Activated CD4-positive, CD25-positive, alpha-beta regulatory T cell treated with anti-CD3 and anti-CD28 coated beads, Interleukin-2, amount 50 U/mL, for 24 hours (primary cell): ENCODE measurements at places on chromosomes 16 and 17.
A peak's percentile ranks its signal among the peaks of the same experiment; 100 is the strongest.

DNA sequence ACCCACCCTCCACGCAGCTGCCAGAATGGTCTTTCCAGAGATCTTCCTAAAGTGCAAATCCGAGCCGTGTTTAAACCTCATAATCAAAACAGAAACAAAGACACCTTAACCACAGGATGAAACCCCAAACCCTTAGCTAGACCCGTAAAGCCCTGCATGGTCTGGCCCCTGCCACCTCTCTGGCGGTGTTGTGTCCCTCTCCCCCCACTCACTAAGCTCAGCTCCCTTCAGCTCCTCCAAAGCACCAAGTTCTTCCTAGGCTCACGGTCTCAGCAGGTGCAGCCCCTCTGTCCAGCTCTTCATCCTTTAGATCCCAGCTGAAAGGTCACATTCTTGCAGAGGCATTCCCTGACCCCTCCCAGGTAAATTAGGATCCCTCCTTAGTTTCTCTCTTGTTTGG is 4.4 kb upstream of the NXPH3 start:
- no peak for ATAC-seq

DNA sequence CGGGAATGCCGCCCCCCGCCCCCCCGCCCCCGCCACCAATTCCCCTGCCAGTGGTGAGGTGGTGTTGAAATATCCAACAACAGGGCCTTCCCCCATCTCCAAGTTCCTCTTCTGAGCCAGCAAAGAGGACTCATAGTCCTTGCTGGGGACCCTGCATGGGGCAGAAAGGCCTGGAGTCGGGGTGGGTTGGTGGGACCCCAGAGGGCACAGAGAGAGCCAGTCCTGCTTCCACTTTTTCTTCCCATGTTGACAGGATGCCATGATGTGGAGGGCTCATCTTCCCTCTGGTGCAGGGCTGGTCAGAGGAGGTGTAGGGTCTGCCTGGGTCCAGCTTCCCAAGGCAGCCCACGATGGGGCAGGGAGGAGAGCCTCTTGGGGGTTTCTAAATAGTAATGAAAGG is 49.0 kb upstream of the PIK3R6 start:
- no peak for ATAC-seq

DNA sequence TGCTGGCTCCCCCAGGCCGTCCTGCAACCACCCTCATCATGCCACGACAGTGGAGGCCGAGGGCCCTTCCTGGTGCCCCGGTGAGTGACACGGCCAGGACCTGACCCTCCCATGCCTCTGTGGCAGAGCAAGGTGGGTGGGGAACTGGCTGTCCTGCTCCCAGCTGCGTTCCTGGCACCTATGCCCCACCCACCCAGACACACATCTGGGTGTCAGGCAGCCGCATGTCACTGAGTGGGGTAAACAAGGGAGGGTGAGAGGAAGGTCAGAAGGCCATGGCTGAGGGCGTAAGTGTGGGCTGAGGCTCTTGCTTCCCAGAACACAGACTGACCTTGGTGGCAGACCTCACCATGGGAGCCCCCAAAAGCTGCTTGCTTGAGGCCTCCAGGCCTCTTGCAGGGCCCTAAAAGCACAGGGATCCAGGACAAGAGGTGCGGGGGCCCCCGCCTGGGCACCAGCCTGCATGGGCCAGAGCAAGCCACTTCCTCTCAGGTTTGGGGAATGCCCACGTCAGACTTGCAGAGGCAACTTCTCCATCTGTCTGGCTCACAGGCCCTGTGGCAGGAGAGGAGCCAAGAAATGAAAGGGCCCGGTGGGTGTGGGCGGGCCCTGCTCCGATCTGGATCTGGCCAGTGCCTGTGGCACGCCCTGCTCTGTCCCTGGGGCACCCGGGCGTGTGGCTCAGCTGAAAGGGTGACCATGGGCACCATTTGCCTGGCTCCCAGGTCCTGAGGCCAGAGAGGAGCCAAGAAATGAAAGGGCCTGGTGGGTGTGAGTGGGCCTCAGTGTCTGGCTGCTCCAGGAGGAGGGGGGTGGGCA is 3.9 kb upstream of the CCDC57 start:
- ATAC-seq = peak; percentile 52

DNA sequence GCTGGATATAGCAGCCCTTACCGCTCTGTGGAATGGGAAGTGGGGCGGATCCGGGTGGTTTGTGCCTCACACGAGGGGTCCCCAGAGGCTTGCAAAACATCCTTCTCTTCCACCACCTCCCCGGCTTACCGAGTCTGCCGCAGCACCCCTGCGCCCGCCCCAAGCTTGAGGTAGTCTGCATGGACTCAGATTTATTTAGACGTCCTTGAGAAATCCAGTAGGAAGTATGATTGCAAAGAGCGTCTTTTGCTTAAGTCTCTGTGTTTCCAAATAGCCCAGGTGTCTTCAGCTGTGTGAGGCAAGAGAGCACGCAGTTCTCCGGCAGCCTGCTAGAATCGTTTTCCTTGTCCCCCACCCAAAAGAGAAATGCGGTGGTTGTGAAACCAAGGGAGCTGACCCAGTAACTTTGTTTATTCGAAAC is 2.4 kb downstream of the KIAA0513 start:
- ATAC-seq = no peak

DNA sequence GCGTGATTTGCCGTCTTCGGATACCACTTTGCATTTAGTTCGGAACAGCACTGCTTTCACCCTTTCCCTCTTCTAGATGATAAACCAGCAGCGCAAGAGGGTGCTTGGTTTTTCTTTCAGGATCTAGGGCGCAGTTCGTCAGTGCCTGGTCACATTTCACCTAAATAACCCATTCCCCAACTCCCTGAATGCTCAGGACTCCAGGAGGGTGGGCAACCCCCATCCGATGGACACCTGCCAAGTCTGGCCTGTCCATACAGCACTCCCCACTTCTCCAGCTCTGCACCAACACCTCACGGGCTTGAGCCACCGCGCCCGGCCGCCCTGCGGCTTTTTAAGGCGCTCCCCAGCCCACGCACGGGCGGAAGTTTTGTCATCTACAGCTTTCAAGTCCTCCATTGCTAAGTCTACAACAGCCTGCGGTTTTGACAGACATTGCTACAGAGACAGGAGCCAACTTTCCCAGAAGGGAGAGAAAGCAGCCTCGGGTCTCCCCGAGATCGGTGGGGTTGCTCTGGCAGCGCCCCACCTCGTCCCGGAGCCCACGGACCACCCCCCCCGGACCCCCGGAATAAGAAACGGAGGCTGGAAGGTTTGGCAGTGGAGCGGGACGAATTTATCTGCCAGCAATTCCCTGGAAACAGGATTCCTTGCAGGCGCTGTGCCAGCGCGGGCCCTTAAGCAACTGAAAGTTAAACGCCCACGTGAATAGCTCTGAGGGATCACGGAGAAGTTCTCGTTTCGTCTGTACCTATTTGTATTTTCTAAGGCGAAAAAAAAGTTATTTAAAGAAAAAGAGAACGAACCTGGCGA is 38.6 kb upstream of the SLFN13 start:
- peak; percentile 83 for ATAC-seq

DNA sequence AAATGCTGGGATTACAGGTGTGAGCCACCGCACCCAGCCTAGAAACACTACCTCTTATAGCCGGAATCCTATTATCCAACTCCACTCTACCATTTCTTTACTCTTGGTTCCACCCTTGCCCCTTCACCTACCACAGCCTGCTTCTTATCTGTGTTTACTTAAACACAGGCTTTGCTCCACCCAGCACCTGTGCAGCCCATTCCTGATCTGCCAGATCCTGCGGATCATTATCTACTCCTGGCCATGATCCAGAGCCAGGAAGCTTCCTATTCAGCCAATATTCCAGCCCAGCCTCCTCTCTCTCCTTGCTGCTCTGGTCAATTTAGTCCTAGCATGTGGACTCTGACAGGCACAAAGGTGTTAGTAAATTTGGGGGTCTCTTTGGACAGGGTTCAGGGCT is 98.8 kb upstream of the MED13 start:
- no peak for ATAC-seq

GRCh38 chr17:13200671-13201070 is 182.8 kb upstream of the ELAC2 start:
- no peak for ATAC-seq

DNA sequence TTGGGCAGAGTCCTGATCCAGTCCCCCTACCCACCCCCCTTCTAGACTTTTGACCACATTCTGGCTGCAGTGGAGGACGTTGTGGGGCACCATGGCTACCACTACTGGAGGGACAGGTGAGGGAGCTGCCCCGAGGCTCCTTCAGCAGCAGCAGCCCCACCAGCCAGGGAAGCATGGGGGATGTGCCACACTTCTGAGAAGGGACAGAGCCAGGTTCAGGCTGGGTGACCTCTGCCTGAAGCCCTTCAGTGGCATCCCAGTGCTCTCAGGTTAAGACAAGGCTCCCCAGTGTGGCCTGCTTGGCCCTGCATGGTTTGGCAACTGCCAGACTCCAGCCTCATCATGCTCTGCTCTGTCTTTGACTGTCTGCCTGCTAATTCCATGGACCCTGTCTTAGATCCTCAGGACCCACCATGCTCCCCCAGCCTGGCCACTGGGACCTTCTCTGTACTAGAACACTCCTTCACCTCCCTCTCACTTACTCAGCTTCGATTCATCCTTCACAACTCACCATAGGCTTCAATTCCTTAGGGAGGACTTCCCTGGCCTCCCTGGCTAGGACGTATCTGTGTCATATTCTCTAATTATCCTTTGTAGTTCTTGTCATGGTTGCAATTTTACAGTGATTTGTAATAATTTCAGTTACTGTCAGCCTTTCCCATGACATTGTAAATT is 8.8 kb downstream of the SLC9A5 start:
- ATAC-seq = no peak

DNA sequence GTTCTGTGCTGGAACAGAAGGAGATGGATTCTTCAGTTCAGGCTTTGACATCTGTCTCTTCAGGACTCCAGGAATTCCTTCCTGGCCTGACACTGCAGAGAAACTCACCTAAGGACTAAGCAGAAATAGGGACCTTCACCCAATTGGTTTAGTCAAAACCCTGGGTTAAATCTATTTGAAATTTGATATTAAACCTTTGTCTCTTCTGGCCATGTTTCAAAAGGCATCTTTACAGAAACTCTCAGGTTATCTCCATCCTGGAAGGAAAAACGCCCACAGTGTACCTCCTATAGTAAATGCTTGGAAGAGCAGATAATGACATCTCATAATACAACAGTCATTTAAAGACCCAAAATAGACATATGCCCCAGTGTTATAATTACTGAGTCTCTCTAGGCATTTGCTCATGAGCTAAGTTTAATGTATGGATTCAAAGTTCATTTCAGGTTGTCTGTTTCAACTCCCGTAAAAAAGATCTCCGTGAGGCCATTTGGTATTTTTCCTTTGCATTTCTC is 5.6 kb upstream of the HOXB4 start:
- no peak for ATAC-seq

GRCh38 chr17:74531231-74531761 is at the start of gene CD300LB:
TSS of gene CD300LB (minus strand) at chr17:74531475. CDS start at chr17:74531350, 125 bp downstream.
- ATAC-seq = no peak

- no peak for ATAC-seq
These were observed 111.8 kb downstream of the N4BP1 start for GRCh38 chr16:48497932-48498768.

GRCh38 chr16:67091906-67092566 is 17.7 kb upstream of the PHAF1 start:
- peak; percentile 82 for ATAC-seq

DNA sequence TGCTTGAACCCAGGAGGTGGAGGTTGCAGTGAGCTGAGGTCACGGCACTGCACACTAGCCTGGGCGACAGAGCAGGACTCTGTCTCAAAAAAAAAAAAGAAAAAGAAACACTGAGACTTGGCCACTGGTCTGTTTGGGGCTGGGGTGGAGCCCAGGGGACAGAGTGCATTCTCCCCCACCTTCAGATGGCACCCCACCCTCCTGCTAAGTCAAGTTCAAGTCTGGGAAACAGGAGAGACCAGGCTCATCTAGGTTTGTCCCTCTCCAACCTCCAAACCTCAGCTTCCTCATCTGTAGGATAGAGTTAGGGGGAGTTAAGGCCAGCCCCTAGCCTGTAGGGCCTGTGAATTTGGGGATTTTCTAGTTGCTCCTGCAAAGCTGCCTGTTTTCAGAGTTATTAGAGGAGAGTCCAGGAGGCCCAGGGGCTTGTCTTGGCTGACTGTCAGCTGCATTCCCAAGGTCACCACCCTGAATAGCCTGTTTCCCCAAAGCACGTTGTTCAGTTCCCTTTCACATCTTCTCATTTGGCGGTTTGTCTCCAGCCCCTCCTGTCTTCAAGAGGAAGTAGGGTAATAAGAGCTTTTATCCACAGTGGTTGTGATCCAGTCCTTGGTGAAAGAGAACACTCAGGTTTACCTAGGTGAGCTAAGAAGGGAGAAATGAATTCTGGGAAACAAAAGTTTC is 2.2 kb downstream of the MT3 start:
- ATAC-seq = no peak

DNA sequence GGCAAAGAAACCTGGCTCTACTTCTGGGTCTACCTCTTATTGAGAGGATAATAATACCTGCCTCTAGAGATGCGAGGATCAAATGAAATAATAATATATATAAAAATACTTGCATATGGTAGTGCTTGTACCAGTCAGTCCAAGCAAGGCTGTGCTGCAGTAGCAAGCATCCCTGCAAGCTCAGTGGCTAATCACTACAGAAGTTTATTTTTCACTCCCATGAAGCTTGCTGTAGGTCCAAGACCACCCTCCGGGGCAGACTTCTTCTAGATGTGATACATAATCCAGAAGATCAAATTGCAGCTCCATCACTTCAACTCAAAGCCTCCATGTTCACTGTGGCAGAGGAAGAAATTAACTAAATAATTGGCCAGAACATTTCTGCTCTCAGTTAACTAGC is 48.9 kb upstream of the NKD1 start:
- ATAC-seq = no peak

DNA sequence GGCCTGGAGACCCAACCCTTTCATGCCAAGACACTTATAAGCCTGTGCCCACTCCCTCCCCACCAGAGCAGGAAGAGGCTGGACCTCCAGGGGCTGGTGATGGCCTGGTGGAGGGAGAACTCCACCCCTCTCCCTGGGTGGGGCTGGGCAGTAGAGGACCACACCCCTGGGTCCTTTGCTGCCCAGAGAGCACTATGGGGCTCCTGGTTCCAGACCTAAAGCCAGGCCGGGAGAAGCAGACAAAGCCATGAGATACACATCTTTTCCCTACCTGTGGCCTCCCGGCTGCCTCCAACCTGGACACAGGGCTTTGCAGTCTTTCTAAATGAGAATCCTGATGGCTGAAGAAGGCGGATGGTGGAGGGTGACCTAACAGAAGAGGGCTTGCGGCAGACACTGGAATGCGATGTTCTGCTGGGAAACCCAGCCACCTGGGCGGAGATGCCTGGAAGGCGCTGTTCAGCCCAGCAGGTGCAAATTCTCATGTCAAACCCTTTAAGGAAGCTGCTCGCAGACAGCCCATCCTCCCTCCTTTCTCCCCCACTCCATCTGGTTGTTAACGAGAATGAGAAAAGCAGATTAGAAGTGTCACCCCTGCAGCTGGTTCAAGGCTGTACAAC is 43.9 kb upstream of the KIFC3 start:
- ATAC-seq = no peak
